Activated CD4-positive, alpha-beta T cell treated with anti-CD3 and anti-CD28 coated beads, Interleukin-2, amount 50 U/mL, for 24 hours (primary cell): ENCODE measurements at places on chromosomes 13 and 19.

GRCh38 chr13:27404680-27405079, 19.7 kb upstream of the GTF3A start:
- DNase-seq: no peak

DNA sequence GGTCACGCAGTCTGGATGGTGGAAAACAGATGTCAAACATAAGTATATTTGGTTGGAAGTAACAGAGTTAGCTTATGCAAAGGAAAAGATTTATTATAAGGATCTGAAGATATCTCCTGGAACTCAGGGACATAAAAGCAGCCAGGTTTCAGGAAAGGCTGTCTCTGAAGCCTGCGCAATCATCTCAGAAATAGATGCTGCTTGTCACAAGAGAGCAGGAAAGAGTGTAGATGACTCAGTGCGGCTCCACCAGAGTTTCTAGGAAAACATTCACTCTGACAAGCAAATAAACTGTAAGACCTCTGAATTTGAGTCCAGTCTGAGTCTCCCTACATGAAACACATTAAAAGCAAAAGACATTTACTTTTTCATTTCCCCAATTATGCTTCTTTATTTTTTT, 220.4 kb upstream of the HTR2A start:
- DNase-seq: no peak

DNA sequence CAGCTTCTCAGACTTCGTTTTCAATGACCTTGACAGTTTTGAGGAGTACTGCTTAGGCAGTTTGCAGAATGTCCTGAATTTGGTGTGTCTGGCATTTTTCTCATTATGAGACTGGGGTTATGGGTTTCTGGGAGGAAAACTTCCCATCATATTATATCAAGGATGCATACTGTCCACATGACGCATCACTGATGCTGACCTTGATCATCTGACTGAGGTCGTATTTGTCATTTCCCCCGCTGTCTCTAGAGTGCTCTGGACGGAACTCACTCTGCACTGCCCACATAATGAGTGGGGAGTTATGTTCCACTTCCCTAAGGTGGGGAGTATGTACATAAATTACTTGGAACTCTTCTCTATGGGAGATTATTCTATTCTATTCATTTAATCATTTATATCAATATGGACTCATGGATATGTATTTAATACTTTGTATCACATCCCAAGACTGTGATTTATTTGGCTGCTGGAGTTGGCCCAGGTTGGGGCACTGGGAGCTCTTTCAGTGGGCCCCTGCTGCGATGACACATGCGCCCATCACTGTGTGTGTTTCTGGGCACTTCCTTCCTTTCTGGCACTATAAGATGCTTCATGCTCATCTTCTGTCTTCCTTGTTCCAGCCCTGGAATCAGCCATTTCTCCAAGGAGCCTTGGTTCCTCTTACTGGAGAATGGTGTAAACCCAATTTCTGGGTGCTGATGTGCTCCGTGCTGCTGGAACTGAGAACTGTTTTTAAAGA, 138.6 kb downstream of the MIPEP start:
- no peak for DNase-seq

DNA sequence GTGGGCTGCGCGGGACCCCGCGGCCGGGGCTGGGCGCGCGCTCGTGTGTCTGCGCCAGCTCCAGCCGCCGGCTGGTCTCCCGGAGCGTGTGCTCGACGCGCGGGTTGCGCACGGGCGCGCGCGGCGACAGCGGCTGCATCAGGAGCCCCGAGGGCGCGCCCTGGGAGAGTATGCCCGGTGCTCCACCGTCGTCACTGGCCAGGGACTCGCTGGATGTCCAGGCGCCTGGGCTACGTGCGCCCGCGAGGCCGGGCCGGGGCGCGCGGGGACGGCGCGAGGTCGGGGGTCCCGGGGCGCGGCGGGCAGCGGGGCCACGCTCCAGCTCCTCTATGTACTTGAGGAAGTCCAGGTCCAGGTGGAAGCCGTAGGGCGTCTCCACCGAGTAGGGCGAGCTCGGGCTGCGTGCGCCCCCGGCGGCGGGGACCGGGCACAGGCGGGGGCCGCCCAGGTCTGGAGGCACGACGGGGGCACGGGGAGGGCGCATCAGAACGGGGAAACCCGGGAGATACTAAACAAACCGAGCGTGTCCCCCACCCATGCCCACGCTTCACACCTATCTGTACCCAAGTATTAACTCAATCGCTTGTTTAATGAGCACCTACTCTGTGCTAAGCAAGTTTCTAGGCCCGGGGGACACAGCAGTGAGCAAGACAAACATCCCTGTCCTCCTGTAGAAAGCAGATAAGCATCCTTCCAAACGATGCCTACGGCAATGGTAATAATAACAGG, 7.6 kb downstream of the KANK3 start:
- DNase-seq: no peak

DNA sequence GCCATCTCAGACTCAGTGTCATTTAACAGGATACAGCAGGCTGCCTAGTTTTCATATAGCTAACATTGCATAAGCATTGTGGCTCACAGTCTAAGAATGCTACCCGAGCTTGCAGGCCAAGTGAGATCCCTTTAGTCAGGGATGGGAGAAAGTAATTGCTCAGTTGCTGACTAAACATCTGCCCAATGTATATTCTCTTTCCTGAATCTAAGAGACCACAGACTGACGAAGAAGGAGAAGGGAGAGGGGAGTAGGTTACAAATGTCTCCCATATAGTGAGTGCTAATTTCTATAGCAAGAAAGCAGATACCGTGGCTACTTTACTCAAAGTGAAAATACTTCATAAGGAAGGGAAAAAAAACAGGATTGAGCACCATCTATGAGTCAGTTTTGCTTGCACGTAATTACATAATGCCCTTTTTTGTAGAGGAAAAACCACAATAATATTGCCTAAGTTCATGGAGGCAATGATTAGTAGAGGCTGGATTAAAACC, 453.9 kb downstream of the COG6 start:
- DNase-seq: no peak

DNA sequence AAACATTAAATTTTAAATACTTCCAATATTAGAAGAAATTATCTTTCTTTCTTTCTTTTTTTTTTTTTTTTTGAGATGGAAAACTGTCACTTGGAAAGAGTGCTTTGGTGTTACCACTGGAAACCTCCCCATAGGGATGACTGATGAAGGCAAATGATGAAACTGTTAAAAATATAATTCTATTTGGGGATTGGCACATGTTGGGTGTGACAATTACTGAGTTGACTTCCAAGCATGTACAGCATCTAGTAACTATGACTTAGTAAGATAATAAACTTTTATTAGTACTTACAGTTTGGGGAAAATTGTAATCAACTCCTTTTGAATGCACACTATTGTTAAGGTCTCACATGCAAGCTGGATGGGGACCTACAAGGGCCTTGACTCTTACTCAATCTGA, 592.5 kb downstream of the KCTD12 start:
- no peak for DNase-seq
